Memory B cell (primary cell): ENCODE measurements at places on chromosomes 16 and 17.
A peak's percentile ranks its signal among the peaks of the same experiment; 100 is the strongest.

GRCh38 chr16:82177555-82177954 is 7.5 kb upstream of the MPHOSPH6 start:
- H3K36me3 ChIP-seq, result no peaks in the 10 kb centered on the region
- no peak overlapping the region for H3K27ac ChIP-seq
- H3K4me1 ChIP-seq, result no peaks in the 10 kb centered on the region

GRCh38 chr17:3919123-3919624 is 2.9 kb upstream of the P2RX1 start:
- peaks cover 48% of the 10 kb centered on the region for H3K4me1 ChIP-seq
- no peak overlapping the region for H3K27ac ChIP-seq
- no peak for DNase-seq
- no peaks in the 10 kb centered on the region for H3K27me3 ChIP-seq
- H3K36me3 ChIP-seq, result no peaks in the 10 kb centered on the region
- H3K4me3 ChIP-seq, result no peak overlapping the region

DNA sequence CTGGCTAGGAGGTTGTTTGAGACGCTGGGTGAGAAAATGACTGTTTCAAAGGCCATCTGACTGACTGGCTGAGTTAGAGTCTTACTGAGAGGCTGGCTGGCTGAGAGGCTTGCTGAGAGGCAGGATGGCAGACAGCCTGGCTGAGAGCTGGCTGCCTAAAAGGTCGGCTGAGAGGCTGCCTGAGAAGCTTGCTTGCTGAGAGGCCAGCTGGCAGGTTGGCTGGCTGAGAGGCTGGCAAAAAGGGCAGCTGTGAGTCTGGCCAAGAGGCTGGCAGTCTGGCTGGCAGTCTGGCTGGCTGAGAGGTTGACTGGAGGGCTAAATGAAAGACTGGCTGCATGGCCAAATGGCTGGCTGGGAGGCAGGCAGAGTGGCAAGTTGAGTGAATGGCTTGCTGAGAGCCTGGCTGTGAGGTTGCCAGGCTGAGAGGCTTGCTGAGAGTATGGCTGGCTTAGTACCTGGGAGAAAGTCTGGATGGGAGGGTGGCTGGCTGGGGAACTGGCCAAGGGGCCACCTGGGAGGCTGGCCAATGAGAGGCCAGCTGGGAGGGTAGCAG is 35.3 kb upstream of the ACSM2B start:
- no peaks in the 10 kb centered on the region for H3K36me3 ChIP-seq
- H3K27ac ChIP-seq, result no peak overlapping the region
- peaks cover 17% of the 10 kb centered on the region for H3K27me3 ChIP-seq
- DNase-seq, result no peak
- H3K4me1 ChIP-seq, result no peaks in the 10 kb centered on the region

GRCh38 chr16:58733248-58733670 is 857 bp downstream of the GOT2 start:
- peaks cover 2% of the 10 kb centered on the region for H3K27me3 ChIP-seq
- H3K27ac ChIP-seq, result peak overlapping the region; percentile 91
- H3K4me1 ChIP-seq, result peaks cover 18% of the 10 kb centered on the region
- no peaks in the 10 kb centered on the region for H3K36me3 ChIP-seq
- DNase-seq, result no peak
- peak overlapping the region; percentile 99 for H3K4me3 ChIP-seq

GRCh38 chr16:89565506-89566372 is 5.3 kb downstream of the RPL13 start:
- peaks cover 7% of the 10 kb centered on the region for H3K27me3 ChIP-seq
- H3K36me3 ChIP-seq, result peaks cover 14% of the 10 kb centered on the region
- DNase-seq, result no peak
- peaks cover 38% of the 10 kb centered on the region for H3K4me1 ChIP-seq
- peak overlapping the region; percentile 44 for H3K4me3 ChIP-seq

DNA sequence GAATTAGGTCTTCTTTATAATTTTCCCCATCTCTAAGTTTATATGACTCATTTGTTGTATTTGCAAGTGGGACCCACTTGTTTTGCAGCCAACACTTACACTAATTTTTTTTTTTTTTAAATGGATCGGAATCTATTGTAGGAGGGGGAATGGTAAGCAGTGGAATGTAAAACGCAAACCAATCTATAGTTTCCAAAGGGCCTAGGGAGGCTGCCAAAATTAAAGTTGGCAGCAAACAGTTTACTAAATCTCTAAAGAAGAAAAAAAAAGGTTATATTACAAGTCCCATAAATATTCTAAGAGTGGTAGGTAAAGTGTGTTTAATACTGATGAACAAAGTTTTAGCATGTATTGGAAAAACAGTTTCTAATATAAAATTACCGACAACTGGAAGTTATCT is 416.8 kb upstream of the SALL1 start:
- no peak overlapping the region for H3K27ac ChIP-seq
- no peaks in the 10 kb centered on the region for H3K36me3 ChIP-seq
- no peak overlapping the region for H3K4me3 ChIP-seq
- H3K27me3 ChIP-seq, result no peaks in the 10 kb centered on the region

DNA sequence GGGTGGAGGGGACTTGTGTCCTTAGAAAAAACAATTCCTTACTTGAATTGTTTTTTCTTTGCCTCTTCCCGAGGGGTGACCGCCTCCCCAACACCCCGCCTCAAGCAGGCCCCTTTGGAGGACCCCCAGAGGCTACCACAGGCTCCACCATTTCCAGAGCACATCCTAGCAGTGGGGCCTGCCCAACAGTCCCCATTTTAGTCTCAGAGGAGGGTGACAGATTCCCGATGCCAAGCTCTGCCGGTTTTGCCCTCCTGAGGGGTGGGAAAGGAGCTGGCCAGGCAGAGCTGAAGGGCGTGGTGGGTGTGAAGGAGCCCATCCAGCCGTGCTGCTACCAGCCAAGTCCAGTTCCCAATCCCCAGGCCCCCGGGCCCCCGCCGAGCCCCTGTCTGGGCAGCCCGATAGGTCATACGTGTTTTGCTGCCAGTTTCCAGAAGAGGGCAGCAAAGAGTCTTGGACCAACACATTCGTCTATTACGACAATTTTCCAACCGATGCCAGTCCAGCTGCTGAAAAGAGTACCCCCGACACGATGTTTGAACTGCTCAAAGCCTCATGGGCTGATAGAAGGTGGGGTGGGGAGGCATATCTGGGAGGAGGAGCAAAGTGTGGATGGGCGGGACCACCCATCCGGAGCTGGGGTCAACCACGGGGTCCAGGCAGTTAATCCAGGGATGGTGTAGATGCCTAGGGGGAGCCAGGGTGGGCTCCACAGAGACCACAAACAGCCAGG is 18.8 kb upstream of the GAA start:
- DNase-seq, result peak; percentile 54
- H3K4me3 ChIP-seq, result no peak overlapping the region
- H3K27ac ChIP-seq, result no peak overlapping the region
- no peaks in the 10 kb centered on the region for H3K36me3 ChIP-seq
- H3K27me3 ChIP-seq, result peaks cover 7% of the 10 kb centered on the region

DNA sequence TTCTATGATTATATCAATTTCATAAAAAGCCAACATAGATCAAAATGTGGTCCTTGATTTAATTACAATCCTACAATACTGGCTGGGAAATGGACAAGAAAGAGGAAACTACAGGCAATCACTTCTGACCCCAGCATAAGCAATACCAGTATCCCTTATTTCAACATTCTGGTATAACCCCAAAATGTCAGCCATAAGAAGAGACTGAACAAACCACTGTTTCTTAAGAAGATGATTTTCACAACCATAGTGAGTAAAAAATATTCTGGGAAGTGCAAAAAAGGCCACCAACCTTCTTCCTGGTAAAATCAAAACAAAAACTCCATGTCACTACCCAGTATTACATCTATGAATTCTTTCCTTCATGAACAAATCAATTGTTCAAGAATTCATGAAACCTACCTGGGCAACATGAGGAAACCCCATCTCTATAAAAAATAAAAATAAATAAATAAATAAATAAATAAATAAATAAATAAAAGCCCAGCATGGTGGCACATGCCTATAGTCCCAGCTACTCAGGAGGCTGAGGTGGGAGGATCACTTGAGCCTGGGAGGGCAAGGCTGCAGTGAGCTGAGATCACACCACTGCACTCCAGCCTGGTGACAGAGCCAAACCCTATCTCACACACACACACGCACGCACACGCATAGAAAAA is 7.5 kb downstream of the N4BP1 start:
- no peak overlapping the region for H3K4me3 ChIP-seq
- H3K36me3 ChIP-seq, result peaks cover 6% of the 10 kb centered on the region
- no peak overlapping the region for H3K27ac ChIP-seq
- peaks cover 37% of the 10 kb centered on the region for H3K4me1 ChIP-seq
